Stimulated activated CD4-positive, alpha-beta T cell treated with anti-CD3 and anti-CD28 coated beads, TNF-alpha, amount 100 ng/mL, for 4 hours (primary cell): ENCODE measurements at places on chromosomes 6 and 20.

GRCh38 chr20:62830251-62830650 lies 13.4 kb downstream of the COL9A3 start:
- DNase-seq = no peak

DNA sequence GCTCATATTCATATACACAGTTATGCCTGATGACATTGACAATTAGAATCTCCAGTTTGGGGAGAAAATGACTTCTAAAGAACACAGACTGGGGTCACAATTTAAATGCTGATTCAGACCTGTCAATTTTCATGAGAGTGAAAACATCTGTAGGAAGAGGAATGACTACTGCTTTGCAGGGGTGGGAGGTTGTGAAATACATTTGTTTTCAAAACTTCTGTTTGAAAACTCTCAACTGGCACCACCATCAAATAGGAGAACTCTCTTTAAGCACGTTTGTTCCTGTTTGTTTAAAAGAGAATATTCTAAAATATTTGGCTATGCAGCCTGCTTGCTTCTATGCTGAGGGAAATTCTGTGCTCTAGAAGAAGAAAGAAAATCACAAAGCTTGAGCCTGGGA lies 50.8 kb upstream of the ADGRF5 start:
- no peak for DNase-seq

GRCh38 chr6:100463630-100464161 lies 1.0 kb downstream of the SIM1 start:
- no peak for DNase-seq

GRCh38 chr20:5835321-5835821 lies 85.2 kb downstream of the SHLD1 start:
- DNase-seq = no peak

- DNase-seq = no peak
Observed at GRCh38 chr20:20664795-20665589, 47.5 kb downstream of the RALGAPA2 start.

GRCh38 chr6:166258854-166259276 lies 49.3 kb downstream of the PRR18 start:
- DNase-seq = no peak

- DNase-seq = no peak
Observed at GRCh38 chr20:57061051-57061900, 205.2 kb downstream of the BMP7 start.

DNA sequence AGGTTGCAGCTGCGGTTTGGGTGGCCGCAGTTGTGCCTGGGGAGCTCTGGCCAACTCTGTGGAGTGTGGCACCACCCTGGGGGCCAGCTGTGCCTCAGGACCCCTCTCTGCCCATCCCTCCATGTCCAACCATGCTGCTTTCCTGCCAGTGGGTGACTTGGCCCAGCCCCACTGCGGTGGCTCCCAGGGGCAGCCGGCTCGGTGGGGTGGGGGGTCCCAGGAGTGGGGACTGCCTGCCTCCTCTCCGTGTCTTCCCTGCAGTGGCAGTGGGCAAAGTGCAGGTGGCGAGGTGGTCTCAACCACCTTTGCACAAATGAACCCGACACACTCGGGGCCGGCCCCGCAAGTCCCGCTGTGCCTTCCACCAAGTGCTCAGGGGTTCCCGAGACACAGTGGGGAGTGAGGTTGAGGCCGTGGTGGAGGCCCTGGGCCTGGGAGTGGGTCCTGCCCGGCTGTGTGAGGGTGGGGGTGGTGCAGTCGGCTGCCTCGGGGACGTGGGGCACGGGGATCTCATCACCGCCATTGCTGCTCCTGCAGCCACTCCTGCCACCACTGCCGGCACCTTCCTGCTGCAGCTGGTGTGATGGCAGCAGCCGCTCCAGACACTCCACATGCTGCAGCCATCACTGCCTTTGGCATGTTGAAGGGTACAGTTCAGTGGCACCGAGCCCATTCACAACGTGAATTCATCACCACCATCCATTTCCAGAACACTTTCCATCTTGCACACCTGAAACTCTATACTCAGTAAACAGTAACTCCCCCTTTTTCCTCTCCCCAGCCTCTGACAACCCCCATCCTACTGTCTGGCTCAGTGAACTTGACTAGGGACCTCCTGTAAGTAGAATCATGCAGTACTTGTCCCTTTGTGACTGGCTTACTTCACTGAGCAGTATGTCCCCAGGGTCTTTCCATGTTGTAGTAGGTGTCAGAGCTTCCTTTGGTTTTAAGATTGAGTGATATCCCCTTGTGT lies 10.7 kb upstream of the SLCO4A1 start:
- DNase-seq = no peak

- DNase-seq = no peak
Observed at GRCh38 chr6:47126647-47127391, 84.7 kb upstream of the ADGRF1 start.

- peak; percentile 10 for DNase-seq
Observed at GRCh38 chr6:111096246-111096645, 8.9 kb downstream of the SLC16A10 start.

DNA sequence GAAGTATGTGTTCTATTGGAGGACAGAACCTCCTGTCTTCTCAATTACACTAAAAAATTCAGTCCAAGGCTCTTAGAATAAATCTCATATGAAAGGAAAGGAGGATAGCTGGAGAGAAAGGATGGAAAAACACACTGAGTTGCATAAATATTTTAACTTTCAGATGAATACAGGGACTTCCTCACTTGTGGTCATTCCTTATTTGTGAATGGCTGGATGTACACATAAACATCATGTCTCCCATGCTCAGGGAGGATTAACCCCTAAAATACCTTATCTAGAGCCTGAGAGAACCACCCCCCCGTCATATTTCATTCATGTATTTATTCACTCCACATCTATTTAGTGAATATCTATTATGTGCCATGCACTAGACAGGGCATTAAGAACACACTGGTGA lies 217.6 kb upstream of the CITED2 start:
- DNase-seq = no peak
